ENCODE measurements at places on chromosomes 6 and 20. TPM values are rescaled to one million over a fixed set of nuclear protein-coding genes. Genes with fewer than 3 reads are reported as not detected.
A peak's percentile ranks its signal among the peaks of the same experiment; 100 is the strongest.

ELOVL5 gene
- 149 TPM for total RNA-seq

AMD1 gene
- 44.2 TPM for total RNA-seq

- no peak overlapping the region for H3K27ac ChIP-seq
- no peak overlapping the region for H3K4me3 ChIP-seq
- H3K27me3 ChIP-seq = no peaks in the 10 kb centered on the region
- DNase-seq = no peak
- no peaks in the 10 kb centered on the region for H3K4me1 ChIP-seq
Observed at GRCh38 chr6:37882292-37882691, 62.8 kb downstream of the ZFAND3 start.

GRCh38 chr20:5881703-5882102 lies 68.6 kb downstream of the TRMT6 start:
- DNase-seq = no peak
- H3K27ac ChIP-seq = no peak overlapping the region
- H3K4me1 ChIP-seq = no peaks in the 10 kb centered on the region
- peaks cover 9% of the 10 kb centered on the region for H3K27me3 ChIP-seq
- no peak overlapping the region for H3K4me3 ChIP-seq
- H3K36me3 ChIP-seq = no peaks in the 10 kb centered on the region

GRCh38 chr6:135567375-135568083 lies 70.0 kb upstream of the AHI1 start:
- no peak for DNase-seq
- no peaks in the 10 kb centered on the region for H3K27me3 ChIP-seq
- H3K27ac ChIP-seq = no peak overlapping the region
- H3K4me1 ChIP-seq = peaks cover 9% of the 10 kb centered on the region
- H3K36me3 ChIP-seq = no peaks in the 10 kb centered on the region
- H3K4me3 ChIP-seq = no peak overlapping the region

DNA sequence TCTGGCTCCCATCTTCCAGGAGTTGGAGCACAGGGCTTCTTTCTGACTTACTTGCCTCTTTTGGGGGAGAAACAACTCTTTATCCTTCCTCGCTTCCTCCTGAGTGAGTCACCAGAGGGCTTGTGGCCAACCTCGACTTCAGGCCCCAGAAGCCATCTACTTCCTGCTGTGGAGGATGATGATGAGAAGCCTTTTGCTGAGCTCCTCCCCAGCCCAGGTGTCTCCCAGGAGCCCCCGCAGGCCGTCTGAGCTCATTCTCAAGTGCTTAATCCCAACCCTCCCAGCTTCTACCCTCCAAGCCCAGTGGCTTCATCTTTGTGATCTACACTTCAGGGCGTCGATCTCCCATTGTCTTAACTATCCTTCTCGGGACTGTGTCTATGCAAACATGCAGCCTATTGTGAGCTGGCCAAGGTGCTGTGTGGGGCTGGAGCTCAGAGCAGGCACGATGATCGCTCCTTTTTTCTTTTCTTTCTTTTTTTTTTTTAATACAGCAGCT lies 27.9 kb downstream of the SDCBP2 start:
- H3K4me3 ChIP-seq = no peak overlapping the region
- no peak overlapping the region for H3K27ac ChIP-seq
- peak; percentile 64 for DNase-seq

- DNase-seq = no peak
- H3K4me3 ChIP-seq = no peak overlapping the region
- H3K27ac ChIP-seq = no peak overlapping the region
- H3K4me1 ChIP-seq = no peaks in the 10 kb centered on the region
- H3K36me3 ChIP-seq = no peaks in the 10 kb centered on the region
Observed at GRCh38 chr6:31305703-31306219, 33.9 kb upstream of the HLA-C start.

GRCh38 chr6:66825539-66825938 lies 1118.5 kb upstream of the EYS start:
- H3K27ac ChIP-seq = no peak overlapping the region
- H3K4me3 ChIP-seq = no peak overlapping the region

- H3K4me3 ChIP-seq = no peak overlapping the region
- no peak for DNase-seq
- no peak overlapping the region for H3K27ac ChIP-seq
- no peaks in the 10 kb centered on the region for H3K4me1 ChIP-seq
Observed at GRCh38 chr20:60242836-60243505, 284.7 kb downstream of the CDH26 start.
